ENCODE measurements at places on chromosomes 11 and 22. TPM values are rescaled to one million over a fixed set of nuclear protein-coding genes. Genes with fewer than 3 reads are reported as not detected.

The KCNK4 gene
- not detected for total RNA-seq

The ANGPTL5 gene
- total RNA-seq, result 0.26 TPM

The HYOU1 gene
- 69.4 TPM for total RNA-seq

The PKNOX2 gene
- 11.4 TPM for total RNA-seq

The PACS1 gene
- 21.1 TPM for total RNA-seq

The GP1BB gene
- total RNA-seq, result 1.0 TPM

The FREY1 gene
- total RNA-seq, result not detected

The TEAD1 gene
- total RNA-seq, result 31.4 TPM

The APLP2 gene
- total RNA-seq, result 319 TPM

The OR8J1 gene
- total RNA-seq, result not detected

The MCAT gene
- total RNA-seq, result 23.1 TPM

DNA sequence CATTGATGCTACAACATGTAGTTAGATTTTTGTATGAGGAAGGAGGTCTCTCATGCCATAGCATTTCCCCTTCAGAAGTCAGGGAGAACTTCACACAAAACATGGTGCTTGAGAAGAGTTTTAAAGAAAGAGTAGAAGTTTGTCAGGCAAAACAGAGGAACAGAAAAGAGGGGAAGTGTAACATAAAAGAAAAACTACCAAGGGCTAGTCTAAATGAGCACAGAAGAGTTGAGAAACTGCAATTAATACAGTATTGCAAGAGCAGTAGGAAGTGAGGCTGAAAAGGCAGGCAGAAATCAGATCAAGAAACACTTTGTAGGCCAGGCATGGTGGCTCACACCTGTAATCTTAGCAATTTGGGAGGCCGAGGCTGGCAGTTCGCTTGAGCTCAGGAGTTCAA, 61.0 kb downstream of the FAM168A start:
- no peak overlapping the region for H3K4me3 ChIP-seq

DNA sequence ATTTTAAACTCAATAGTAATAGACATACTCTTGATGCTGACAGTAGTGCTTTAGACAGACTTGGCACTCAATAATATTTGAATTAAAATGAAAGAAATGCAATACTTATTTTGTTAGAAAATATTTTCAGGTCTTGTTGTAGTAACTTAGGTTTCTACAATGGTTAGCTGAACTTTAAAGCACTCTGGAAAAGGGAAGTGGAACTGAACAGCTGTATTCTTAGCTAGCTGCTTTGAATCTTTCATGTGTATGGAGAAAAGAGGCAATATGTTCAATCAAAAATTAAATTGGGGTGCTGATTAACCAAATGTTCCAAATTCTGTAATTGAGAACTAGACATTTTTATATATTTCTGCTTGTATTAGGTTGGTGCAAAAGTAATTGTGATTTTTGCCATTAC, 517.9 kb upstream of the RAG2 start:
- no peak overlapping the region for H3K4me3 ChIP-seq
- no peak for DNase-seq
- no peaks in the 10 kb centered on the region for H3K27me3 ChIP-seq

DNA sequence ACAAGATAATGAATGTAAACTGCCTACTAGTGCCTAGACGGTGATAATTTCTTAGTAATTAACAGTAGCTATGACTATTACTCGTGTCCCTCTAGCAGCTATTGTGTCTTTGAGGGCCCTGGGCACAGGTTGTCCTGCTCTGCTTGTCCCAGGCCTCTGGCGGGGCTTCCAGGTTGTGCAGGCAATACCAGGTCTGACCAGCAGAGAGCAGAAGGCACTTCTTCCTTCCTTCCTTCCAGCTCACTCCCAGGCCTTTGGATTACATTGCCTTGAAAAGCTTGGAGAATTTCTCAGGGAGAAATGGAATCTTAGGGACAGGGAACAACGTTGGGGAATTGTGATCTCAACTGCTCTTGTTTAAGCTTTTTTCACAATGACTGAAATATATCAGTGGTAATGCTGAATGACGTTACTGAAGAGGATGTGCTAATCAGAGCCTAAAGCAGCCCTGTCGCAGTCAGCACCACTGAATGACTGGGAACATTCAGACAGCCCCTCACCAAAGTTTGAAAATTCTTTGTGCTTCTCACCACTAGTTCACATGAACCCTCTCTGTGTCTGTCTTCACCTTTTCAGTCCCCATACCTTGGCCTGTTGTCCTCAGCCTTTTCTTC, 8.4 kb upstream of the CCKBR start:
- peak overlapping the region; percentile 91 for H3K27ac ChIP-seq
- no peaks in the 10 kb centered on the region for H3K27me3 ChIP-seq
- peaks cover 21% of the 10 kb centered on the region for H3K4me1 ChIP-seq
- no peak overlapping the region for H3K4me3 ChIP-seq

DNA sequence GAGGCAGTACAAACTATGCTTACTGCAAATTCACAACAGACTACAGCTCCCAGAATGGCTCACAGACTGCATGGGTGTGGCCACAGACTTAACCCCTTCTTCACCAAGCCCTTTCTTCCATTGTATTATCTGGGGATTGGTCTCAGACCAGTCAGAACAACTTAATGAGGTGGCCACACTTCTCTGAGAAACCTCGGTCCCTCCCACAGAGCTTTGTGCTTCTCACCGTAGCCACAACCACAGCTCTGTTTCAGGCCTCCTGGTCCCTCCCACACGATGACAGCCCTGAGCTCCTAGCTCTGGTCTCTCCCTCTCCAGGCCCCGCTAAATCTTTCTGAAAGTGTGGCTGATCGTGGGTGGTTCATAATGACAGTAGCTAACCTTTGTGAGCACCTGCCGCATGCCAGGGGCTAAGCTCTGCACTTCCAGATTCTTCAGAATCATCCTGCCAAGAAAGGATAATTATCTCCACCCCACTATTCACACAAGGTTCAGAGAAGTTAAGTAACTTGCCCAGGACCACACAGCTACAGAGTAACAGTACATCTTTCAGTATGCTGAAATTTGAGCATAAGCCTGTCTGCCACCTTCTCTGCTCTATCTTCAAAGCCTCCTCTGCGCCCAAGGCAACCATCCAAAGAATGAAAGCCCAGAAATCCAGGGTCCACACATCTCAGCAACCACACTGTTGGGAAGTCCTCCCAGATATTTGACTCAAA, 5.4 kb downstream of the PDE2A start:
- no peaks in the 10 kb centered on the region for H3K36me3 ChIP-seq
- H3K4me3 ChIP-seq, result no peak overlapping the region
- H3K4me1 ChIP-seq, result no peaks in the 10 kb centered on the region
- no peaks in the 10 kb centered on the region for H3K27me3 ChIP-seq
- H3K27ac ChIP-seq, result no peak overlapping the region

DNA sequence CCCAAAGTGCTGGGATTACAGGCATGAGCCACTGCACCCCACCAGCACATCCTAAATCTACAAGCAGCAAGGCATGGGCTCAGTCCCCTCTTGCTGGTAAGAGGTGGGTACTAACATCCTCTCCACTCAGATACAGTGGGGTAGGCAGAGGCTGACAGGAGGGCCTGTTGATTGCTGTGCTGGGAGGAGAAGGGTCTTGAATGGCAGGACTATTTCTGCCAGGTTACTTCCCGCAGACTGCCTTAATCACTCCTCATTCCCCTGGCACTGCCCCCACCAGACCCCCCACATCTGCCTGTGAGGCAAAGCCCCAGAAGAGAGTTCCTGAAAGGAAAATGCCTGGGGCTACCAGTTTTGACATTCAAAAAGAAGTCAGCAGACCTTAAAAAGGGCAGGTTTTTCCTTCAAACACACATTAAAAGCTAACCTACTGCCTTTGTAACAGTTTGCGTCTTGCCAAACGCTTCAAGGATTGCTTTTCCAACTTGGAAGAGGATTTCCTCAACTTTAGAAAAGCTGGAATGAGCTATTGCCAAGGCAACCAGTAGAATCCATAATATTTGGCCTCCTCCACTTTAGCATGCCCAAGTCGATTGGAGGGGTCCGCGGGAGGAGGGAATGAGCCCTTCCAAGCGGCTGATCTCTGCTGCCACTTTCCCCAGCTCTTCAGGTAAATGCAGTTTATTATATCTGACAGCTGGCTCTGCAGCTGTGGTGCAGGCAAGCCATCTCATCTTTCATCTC, 62.0 kb downstream of the FDX1 start:
- H3K27ac ChIP-seq, result no peak overlapping the region
- no peak for DNase-seq
- H3K36me3 ChIP-seq, result no peaks in the 10 kb centered on the region
- no peak overlapping the region for H3K4me3 ChIP-seq
- no peaks in the 10 kb centered on the region for H3K27me3 ChIP-seq
- no peaks in the 10 kb centered on the region for H3K4me1 ChIP-seq

DNA sequence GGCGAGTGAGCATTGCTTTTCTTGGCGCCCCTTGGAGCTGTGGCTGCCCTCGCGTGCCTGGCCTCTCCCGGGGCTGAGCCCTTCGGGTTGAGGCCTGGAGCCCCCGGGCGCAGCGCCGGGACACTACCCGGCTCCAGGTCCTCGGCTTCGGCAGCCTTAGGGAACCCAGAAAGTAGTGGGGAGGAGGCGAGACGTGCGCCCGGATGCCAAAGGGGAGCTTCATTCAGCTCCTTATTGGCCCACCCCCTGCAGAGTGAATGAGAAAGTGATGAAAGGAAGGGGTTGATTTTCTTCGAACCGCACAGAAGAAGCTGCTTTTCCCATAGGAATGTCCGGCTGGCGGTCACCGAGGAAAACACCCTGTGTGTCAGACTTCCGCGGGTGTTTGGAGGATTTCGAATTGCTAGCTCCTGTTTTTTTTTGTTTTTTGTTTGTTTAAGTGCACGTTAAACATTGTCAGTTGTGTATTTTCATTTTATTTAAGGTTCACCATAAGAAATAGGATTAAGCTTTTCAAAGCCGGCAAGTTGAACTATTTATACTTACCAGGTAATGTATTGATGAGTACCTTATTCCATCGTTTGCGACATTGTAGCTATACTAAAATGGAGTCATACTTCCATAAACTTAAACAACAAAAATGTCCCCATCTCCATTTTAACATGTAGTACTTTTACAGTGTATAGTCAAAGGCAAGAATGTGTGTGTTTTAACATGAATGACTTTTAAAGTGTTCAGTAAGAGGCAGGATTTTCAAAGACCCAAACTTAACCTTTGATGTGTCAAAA, 841 bp upstream of the EIF4G2 start:
- H3K4me3 ChIP-seq, result peak overlapping the region; percentile 87
- no peak for DNase-seq
- peaks cover 25% of the 10 kb centered on the region for H3K36me3 ChIP-seq
- no peaks in the 10 kb centered on the region for H3K27me3 ChIP-seq

- no peaks in the 10 kb centered on the region for H3K36me3 ChIP-seq
- H3K27ac ChIP-seq, result no peak overlapping the region
- no peak for DNase-seq
- no peak overlapping the region for H3K4me3 ChIP-seq
- H3K27me3 ChIP-seq, result no peaks in the 10 kb centered on the region
- H3K4me1 ChIP-seq, result no peaks in the 10 kb centered on the region
These were observed 22.5 kb downstream of the CAVIN3 start for GRCh38 chr11:6297831-6298230.

- no peaks in the 10 kb centered on the region for H3K27me3 ChIP-seq
- H3K4me3 ChIP-seq, result no peak overlapping the region
- no peak overlapping the region for H3K27ac ChIP-seq
- no peaks in the 10 kb centered on the region for H3K36me3 ChIP-seq
- peaks cover 10% of the 10 kb centered on the region for H3K4me1 ChIP-seq
These were observed 107.2 kb downstream of the MAML2 start for GRCh38 chr11:96235751-96236150.

- H3K4me3 ChIP-seq, result peak within 1 kb of the TSS; percentile 78
- H3K4me1 ChIP-seq, result peaks cover 31% of the 10 kb centered on the region
- H3K36me3 ChIP-seq, result no peaks in the 10 kb centered on the region
- DNase-seq, result peak; percentile 83
These were observed at the start of gene ENDOD1 for GRCh38 chr11:95089620-95090542. Gene ENDOD1, plus strand, starts transcription at chr11:95089846. Its CDS starts 82 bp downstream, at chr11:95089928.

DNA sequence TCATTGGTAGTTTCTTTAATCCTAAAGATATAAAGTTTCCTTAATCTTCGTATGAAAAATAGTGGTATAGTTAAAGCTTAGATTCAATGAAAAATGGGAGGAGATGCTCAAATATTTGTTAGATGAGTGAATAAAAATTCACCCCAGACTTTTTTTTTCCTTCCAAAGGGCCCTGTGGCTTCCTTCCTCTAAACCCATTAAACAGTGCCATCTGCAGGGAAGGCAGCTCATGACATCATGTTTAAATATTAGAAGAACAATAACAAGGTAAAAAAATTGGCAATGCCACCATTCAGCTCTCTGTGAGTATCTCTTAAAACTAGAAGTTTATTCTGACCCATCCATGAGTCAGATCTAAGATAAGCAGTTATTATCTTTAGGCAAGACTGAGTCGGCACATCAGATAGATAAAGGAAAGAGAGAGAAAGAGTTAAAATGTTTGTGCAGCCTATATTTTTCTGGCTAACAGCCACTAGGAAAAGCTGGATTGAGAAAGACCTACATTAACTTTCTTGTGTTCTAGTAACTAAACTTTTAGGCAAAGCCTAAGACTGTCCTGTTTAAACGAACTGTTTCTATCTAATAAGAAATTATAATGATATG, 19.1 kb upstream of the OOSP1 start:
- H3K4me1 ChIP-seq, result no peaks in the 10 kb centered on the region
- DNase-seq, result peak; percentile 17
- H3K36me3 ChIP-seq, result no peaks in the 10 kb centered on the region
- H3K27me3 ChIP-seq, result no peaks in the 10 kb centered on the region
- H3K27ac ChIP-seq, result no peak overlapping the region

DNA sequence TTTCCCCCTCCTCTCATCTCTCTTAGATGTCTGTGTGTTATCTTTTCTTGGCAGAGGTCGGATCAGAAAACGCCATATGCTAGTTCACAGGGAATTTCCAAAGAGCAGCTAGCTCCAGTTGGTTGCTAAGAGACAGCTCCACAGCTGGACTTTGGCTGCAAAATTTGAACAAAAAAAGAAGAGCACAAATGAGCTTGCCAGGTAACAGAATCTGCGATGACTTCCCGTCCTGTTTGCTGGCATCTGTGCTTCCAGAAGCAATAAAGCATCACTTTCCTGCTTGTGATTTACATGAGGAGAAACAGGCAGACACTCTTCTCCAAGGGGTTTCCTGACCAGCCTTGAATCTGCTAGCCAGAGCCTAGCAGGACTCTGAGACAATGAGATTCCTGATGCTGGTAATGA, 596.0 kb upstream of the B3GAT1 start:
- no peak overlapping the region for H3K4me3 ChIP-seq
- H3K27me3 ChIP-seq, result no peaks in the 10 kb centered on the region
- no peaks in the 10 kb centered on the region for H3K4me1 ChIP-seq
- DNase-seq, result no peak
- no peak overlapping the region for H3K27ac ChIP-seq

DNA sequence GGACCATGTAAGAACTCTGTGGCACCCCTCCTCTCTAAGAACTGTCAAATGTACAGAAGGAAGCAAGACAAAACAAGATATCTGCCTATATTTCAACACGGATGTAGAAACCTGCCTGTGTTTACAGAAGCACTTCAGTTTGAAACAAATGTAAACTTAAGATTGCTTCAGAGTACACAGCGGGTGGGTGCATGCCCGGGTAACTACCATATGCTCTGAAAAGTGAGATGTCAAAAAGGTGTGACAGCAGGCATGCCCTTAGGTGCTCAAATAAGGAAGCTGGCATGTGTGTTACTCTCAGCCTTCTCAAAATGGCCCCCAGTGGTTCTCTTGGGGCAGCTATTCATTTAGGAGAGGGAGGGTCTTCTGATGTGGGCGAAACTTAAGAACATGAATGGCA, 5.2 kb downstream of the ACP2 start:
- no peak for DNase-seq
- peaks cover 21% of the 10 kb centered on the region for H3K4me1 ChIP-seq
- H3K27me3 ChIP-seq, result no peaks in the 10 kb centered on the region
- H3K36me3 ChIP-seq, result no peaks in the 10 kb centered on the region

- peak; percentile 64 for DNase-seq
- no peaks in the 10 kb centered on the region for H3K27me3 ChIP-seq
- H3K27ac ChIP-seq, result no peak overlapping the region
- no peaks in the 10 kb centered on the region for H3K36me3 ChIP-seq
- peaks cover 10% of the 10 kb centered on the region for H3K4me1 ChIP-seq
These were observed 59.8 kb downstream of the TMEM135 start for GRCh38 chr11:87097582-87097981.

Measured in adrenal gland (tissue), 19 donors.